ENCODE measurements at places on chromosomes 6 and 20.

GRCh38 chr20:1793821-1794220, 101.4 kb upstream of the SIRPA start:
- H3K27me3 ChIP-seq: peaks cover 34% of the 10 kb centered on the region
- H3K36me3 ChIP-seq: no peaks in the 10 kb centered on the region
- no peak overlapping the region for H3K27ac ChIP-seq
- no peak overlapping the region for H3K4me3 ChIP-seq
- no peak for DNase-seq

DNA sequence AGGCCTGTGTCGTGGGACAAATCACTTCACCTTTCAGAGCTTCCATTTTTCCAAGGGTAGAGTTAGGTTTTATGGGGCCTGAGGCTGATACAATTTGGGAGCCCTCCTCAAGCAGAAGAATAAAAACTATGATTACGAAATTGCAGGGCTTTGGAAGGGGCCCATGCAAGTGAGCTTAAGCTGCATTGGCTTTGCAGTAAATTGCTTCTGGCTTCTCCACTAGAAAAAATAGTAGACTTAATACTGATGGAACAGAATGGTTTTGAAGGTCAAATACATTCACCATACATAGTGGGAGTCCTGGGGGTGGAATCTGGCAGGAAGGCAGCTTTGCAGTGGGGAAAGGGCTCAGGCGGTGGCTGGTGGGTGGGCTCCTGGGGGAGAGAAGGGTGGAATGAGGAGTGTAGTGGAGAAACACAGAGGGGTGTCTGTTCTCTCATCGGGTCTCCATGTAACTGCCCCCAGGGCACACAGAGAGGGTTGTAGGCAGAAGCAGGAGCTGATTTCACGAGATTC, 55.9 kb upstream of the RNF24 start:
- no peak overlapping the region for H3K27ac ChIP-seq
- no peaks in the 10 kb centered on the region for H3K36me3 ChIP-seq
- H3K27me3 ChIP-seq: no peaks in the 10 kb centered on the region
- DNase-seq: no peak
- H3K4me1 ChIP-seq: no peaks in the 10 kb centered on the region
- H3K4me3 ChIP-seq: no peak overlapping the region

GRCh38 chr6:157980288-157981131, 1.2 kb upstream of the SYNJ2 start:
- H3K4me3 ChIP-seq: peak overlapping the region; percentile 79
- H3K36me3 ChIP-seq: no peaks in the 10 kb centered on the region
- peaks cover 15% of the 10 kb centered on the region for H3K4me1 ChIP-seq
- no peak for DNase-seq

DNA sequence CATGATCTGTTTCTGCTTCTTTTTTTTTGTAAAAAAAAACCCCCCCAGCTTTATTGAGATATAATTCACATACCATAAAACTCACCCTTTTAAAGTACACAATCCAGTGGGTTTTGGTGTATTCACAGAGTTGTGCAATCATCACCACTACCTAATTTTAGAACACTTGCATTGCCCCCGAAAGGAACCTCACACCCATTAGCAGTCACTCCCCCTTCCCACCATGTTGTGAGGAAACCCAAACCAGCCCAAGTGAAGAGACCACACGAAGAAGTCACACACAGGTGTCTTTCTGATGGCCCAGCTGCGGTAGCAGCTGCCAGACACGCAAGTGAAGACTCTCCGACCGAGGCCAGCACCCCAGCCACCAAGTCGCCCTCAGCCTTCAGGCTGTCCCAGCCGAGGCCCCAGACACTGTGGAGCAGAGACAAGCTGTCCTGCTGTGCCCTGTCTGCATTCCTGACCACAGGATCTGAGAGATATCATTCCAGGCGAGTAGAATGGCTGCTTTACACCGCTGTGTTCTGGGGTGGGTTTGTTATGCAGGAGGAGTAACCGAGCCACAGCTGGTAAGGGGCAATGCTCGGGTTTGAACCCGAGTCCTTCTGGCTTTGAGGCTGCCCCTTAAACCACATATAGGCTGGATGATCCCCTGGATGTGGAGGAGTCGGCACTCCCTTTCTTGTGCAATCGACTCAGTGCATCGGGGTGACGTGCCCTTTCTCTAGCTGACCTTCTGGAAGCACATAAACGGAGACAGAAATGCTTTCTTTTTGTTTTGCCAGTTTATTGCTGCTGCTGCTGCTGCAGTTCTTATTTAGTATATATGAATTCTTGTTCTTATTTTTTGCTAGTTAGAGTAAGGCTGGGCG, 59.1 kb upstream of the PTPN1 start:
- peak overlapping the region; percentile 43 for H3K4me3 ChIP-seq
- H3K27me3 ChIP-seq: peaks cover 49% of the 10 kb centered on the region
- H3K4me1 ChIP-seq: peaks cover 15% of the 10 kb centered on the region

DNA sequence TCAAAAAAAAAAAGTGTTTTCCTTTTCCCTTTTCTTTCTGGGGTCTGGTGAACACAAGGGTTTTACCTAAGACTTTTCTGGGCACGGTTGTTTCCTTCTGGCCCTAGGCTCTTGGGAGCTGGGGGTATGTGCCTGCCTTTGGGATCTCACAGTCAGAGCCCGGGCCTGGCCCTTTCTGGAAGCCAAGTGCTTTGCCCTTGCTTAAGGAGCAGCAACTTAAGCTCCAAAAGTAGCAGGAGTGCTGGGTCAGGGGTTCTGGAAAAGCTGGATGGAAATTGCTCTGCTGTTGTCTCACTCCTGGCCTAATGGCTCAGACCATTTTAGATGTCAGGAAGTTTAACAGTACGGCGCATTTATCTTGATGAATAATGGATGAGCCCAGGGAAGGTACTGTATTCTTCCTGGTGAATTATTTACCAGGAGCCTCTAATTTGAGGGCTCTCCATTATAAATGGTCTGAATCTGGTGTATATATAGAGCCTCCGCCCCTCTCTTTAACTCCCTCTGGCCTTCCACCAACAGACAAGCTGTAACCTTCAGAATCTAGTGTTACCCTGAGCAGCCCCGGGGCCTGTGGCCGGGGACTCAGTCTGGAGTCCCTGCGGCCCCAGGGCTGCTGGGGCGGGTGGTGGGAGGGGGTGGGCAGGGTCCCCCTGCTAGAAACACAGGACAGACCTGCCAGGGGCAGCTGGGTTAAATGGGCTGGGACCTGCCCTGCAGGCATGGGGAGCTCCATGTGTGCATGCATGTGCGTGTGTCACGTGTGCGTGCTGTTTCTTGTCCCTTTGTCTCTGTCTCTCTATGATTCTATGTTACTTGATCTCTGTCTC, 37.5 kb downstream of the PTK7 start:
- no peaks in the 10 kb centered on the region for H3K36me3 ChIP-seq
- no peaks in the 10 kb centered on the region for H3K27me3 ChIP-seq
- no peaks in the 10 kb centered on the region for H3K4me1 ChIP-seq
- no peak overlapping the region for H3K4me3 ChIP-seq

GRCh38 chr20:57268399-57269076, 2.1 kb upstream of the BMP7 start:
- H3K4me3 ChIP-seq: no peak overlapping the region
- peaks cover 91% of the 10 kb centered on the region for H3K27me3 ChIP-seq
- H3K36me3 ChIP-seq: peaks cover 3% of the 10 kb centered on the region
- H3K27ac ChIP-seq: no peak overlapping the region

DNA sequence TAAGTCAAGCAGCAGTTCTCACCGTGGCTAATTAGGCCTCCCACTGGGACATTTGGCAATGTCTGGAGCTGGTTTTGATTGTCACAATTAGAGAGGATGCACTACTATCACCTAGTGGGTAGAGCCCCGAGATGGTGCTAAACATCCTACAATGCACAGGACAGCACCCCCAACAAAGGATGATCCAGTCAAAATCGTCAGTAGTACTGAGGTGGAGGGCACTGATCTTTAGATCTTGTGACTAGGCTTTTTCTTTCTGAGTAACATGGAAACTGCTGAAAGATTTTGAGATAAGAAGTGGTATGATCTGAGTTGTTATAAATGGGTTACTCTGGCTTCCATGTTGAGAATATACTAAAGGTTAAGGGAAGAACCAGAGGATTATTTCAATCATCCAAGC, 12.0 kb downstream of the UBD start:
- no peak overlapping the region for H3K27ac ChIP-seq
- H3K36me3 ChIP-seq: no peaks in the 10 kb centered on the region
- H3K4me1 ChIP-seq: no peaks in the 10 kb centered on the region
- peaks cover 56% of the 10 kb centered on the region for H3K27me3 ChIP-seq

DNA sequence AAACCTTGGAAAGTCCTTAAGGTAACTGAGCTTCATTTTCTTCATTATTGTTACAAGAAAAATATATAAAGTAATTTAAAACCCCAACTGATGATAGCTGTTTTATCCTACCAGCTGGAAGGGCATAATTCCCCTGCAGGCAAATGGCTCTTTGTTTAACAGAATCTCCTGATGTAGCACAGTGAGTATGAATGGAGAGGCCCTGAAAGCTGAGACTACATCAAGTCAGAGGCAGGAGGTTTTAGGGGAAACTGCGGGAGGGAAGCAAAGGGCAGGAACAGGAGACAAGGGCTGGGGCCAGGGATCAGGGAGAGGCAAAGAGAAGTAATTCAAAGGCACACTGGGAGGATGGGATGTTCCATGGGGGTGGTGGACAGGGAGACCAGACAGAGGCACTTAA, 119.0 kb upstream of the LRFN2 start:
- H3K27me3 ChIP-seq: peaks cover 46% of the 10 kb centered on the region
- no peak overlapping the region for H3K27ac ChIP-seq
- no peak for DNase-seq

DNA sequence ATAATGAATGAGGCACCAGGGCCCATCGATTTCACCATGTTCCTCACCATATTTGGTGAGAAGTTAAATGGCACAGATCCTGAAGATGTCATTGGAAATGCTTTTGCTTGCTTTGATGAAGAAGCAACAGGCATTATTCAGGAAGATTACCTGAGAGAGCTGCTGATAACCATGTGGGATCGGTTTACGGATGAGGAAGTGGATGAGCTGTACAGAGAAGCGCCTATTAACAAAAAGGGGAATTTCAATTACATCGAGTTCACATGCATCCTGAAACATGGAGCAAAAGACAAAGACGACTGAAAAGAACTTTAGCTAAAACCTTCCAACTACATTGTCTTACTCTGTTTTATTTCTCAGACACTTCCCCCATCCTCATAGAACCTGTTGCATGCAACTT, 21.6 kb upstream of the ZBTB22 start:
- no peaks in the 10 kb centered on the region for H3K27me3 ChIP-seq
- H3K4me1 ChIP-seq: peaks cover 14% of the 10 kb centered on the region
- no peak overlapping the region for H3K27ac ChIP-seq
- DNase-seq: no peak

DNA sequence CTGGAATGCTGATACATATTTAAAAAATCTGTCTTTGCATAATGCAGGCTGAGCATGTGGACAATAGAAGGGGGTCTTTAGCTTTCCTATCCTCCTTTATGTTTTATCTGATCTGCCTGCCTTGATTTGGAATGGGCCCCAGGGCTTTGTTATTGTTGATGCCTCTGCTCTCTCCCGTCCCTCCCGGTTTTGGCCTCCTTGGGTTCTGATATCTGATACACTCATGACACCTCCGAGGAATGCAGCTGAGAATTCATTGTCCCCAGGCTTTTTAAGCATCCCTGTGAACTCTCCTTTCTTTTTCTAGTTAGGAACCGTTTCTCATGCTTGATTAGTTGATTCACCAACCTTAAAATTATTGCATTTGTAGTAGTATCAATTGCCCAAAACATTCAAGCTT, 185.5 kb upstream of the RALGAPA2 start:
- H3K27ac ChIP-seq: no peak overlapping the region
- peaks cover 14% of the 10 kb centered on the region for H3K27me3 ChIP-seq
- H3K4me1 ChIP-seq: no peaks in the 10 kb centered on the region

- peaks cover 14% of the 10 kb centered on the region for H3K4me1 ChIP-seq
- peaks cover 8% of the 10 kb centered on the region for H3K27me3 ChIP-seq
- no peak overlapping the region for H3K4me3 ChIP-seq
- no peak overlapping the region for H3K27ac ChIP-seq
- H3K36me3 ChIP-seq: peaks cover 6% of the 10 kb centered on the region
Observed at GRCh38 chr6:166437661-166438060, 54.9 kb upstream of the MPC1 start.

- no peaks in the 10 kb centered on the region for H3K36me3 ChIP-seq
- no peak for DNase-seq
- H3K27me3 ChIP-seq: no peaks in the 10 kb centered on the region
- no peaks in the 10 kb centered on the region for H3K4me1 ChIP-seq
- no peak overlapping the region for H3K4me3 ChIP-seq
Observed at GRCh38 chr6:39566456-39566855, 158.8 kb downstream of the KIF6 start.

DNA sequence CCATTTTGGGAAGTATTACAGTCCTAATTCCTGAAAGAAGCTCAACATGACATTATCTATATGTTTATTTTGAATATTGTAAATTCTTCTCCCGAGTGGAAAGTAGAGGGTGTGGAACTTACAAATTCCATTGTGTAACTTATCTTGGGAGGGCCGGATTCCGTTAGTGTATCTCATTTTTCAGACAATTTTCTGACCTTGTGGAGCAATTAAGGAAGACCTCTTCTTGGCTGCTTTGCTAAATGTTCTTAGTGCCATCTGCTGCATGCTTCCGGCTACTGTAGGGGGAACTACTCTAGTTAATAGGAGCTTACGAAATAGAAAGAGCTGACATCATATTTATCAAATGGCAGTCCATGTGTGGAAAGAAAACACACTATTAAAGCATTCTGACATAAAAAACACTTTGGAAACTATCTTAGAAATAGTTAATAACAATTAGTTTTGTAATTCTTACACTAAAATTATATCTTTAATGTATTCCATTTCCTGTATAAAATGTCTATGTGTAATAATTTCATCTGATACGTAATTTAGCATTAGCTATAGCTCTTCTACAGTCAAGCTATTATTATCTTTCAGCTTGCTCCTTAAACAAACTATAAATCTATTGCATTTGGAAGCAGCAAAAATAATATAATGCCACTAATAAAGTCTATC, 41.5 kb upstream of the KCNQ5 start:
- H3K27ac ChIP-seq: no peak overlapping the region
- H3K36me3 ChIP-seq: no peaks in the 10 kb centered on the region
- H3K4me3 ChIP-seq: no peak overlapping the region
- no peaks in the 10 kb centered on the region for H3K4me1 ChIP-seq
- no peaks in the 10 kb centered on the region for H3K27me3 ChIP-seq

- peaks cover 2% of the 10 kb centered on the region for H3K4me1 ChIP-seq
- H3K4me3 ChIP-seq: no peak overlapping the region
- H3K36me3 ChIP-seq: no peaks in the 10 kb centered on the region
- no peak for DNase-seq
- H3K27me3 ChIP-seq: peaks cover 13% of the 10 kb centered on the region
Observed at GRCh38 chr6:170032706-170033309, 258.1 kb downstream of the DLL1 start.

DNA sequence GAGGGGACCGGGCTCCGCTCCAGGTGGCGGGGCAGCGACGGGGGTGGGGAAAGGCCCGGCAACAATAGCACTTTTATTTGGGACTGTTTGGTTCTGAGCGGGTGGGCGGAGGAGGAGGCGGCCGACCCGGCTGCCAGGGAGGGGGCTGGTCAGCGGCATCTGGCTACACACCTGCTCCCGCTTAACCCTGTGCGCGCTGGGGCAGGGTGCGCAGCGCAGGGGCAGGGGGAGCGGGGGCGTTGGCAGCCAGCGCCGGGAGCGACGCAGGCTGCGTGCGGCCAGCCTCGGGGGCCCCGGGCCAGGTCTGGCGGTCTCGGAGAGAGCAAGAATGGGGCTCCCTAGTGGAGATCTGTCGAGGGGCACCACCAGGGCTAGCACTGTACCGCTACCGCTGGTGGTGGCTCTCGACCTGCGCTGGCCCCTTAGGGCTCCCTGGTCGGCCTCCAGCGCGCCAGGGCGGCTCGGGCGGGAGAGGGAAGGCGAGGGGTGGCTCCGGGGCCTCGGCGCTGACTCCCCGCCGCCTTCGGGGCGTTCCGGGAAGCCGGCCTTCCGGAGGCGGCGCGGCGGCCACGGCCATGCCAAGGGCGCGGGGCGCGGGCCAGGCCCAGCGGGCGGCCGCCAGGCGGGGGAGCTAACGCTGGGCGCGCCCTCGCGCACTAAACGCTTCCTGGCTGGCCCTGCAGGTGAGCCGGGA, 92.4 kb downstream of the NCR2 start:
- no peak for DNase-seq
- peaks cover 42% of the 10 kb centered on the region for H3K27me3 ChIP-seq
- no peak overlapping the region for H3K4me3 ChIP-seq
- H3K4me1 ChIP-seq: peaks cover 13% of the 10 kb centered on the region
- no peak overlapping the region for H3K27ac ChIP-seq
